ENCODE measurements at places on chromosomes 3 and 15. TPM values are rescaled to one million over a fixed set of nuclear protein-coding genes. Genes with fewer than 3 reads are reported as not detected.

GRCh38 chr15:85770096-85771041, 24.4 kb downstream of the KLHL25 start:
- no peak for DNase-seq

DNA sequence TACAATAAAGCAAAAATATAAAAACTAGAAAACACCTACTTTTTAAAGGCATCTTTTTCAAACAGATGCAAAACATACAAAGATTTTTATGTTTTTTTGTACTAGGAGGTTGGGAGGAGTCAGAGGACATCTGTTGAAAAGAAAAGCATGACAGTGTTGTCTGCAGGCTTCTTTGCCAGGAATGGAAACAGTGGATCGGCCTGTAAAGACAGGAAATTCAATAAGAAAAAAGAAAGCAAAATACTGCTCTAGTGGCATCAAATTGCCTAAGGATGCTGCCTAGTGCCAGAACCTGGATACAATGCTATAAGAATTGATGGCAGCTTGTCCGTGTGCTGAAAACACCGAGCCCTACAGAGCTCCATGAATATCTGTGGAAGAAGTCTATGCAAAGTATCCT, 69.9 kb downstream of the TBC1D5 start:
- DNase-seq: no peak

DNA sequence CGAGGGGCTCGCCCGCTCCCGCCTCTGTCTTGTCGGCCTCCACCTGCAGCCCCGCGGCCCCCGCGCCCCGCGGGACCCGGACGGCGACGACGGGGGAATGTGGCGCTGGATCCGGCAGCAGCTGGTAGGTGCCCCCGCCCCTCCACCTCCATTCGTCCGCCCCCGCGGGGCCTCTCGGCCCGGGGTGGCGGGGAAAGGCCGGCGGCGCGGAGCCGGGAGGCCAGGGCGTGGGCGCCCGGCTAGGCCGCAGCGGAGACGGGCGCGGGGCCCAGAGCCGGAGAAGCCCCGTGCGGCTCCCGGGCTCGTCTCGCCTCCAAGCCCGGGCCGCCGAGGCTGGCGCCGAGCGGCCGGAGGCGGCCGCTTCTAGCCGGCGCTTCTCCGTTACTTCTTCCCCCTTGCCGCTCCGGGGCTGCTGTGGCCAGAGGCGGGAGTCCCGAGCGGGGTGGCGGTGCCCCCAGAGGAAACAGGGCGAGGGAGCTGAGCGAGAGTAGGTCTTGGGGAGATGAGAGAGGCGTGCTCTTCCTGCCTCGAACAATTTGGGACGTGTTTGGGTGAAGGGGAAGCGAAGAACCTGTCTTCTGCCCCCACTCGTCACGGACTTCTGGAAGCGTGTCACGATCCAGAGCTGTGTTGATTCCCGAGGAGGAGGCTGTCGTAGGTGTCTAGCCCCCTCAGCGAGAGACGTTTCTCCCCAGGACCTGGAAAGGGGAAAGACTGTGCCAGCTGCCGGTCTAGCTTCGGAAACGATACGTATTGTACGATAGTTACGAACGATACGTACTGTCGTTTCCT, 555 bp downstream of the ATP11B start:
- peak; percentile 74 for DNase-seq

GRCh38 chr15:39628144-39628508, 47.2 kb downstream of the THBS1 start:
- DNase-seq: no peak

DNA sequence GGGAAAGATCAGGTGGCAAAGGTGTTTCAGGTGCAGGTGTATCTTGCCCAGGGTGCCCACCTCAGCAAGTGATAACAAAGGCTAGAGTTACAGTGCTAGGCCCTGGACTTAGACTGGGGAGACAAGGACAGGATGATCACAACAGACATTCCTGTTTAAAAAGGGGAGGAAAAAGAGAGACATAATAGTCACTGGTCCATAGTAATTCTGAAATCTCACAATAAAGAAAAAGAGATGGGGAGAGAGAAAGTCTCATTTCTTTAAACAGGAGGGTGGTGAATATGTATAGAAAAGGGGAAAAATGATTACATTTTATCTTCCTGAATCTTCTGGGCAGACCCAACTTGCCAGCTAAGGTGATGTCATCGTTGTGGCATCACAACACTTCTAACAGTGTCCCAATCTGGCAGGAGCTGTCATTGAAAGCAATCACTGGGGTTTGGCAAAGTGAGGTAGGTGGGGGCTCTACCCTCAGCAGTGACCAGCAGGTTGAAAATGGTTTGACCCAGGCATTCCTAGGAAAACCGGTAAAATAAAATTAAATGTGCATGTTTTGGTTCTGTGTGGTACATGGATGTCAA, 99.5 kb downstream of the ZNF621 start:
- DNase-seq: peak; percentile 67

DNA sequence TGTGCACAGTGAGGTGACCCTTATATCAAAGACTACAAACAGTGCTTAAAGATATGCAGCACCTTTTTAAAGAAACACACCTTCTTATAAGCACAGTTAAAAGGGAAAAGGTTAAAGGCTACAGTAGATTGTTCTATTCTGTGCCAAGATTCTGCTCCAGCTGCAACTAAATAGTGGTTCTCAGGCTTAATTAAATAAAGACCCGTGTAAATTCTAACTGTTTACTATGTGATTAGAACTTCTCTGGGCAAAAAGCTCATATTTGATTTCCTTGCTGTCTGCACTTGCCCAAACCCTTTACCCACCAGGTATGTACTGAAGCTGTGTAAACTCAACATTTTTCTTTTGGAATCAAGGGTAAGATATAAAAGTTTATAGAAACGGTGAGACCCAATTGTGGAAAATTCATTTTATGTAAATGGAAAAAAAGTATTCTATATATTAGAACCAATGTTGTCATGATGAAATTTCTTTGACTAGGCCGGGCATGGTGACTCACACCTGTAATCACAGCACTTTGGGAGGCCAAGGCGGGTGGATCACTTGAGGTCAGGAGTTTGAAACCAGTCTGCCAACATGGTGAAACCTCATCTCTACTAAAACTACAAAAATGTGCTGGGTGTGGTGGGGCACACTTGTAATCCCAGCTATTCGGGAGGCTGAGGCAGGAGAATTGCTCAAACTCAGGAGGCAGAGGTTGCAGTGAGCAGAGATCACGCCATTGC, 230.6 kb downstream of the MECOM start:
- no peak for DNase-seq

DNA sequence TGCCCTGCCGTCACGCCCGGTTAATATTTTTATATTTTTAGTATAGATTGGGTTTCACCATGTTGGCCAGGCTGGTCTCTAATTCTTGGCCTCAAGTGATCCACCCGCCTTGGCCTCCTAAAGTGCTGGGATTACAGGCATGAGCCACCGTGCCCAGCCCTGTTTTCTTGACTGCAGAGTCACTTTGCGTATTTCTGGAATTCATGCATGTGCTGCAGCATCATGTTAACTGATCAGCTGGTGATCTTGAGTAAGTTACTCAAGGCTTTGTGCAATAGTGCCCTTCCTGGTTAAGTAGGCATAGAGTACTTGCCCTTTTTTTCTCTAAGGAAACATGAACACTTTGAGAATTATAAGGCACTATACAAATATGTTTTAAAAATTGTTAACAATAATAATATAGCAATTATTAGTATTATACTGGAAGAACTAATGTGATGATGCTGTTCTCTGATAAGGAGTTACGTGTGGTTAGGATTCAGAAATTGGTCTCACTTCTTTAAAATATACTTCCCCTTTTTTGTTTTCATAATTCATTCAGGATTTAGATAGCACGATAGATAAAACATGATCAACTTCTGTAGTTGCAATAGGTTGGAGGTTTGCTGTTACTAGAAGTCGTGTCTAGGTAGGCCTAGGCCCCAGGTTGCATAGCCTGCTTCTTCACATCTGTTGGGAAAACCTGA, 33.6 kb downstream of the GPR171 start:
- DNase-seq: peak; percentile 75

DNA sequence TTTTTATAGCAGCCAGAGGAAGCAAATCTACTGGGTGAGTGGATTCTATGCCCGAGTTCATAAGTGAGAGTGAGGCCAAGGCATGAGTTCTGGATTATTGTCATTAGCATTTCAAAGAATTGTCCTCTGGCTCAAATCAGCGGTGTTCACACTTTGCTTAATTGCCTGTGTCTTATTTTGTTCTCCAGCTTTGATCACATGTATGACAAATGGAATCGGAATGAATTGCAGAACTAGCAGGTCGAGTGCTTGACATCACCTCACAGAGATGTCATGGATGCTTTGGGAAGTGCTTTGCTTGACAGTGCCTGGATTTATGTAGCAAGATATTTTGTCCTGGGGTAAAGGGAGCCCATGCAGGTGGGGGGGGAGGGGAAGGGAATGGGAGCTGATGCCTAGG, 68.0 kb downstream of the SH3GL3 start:
- DNase-seq: no peak

GRCh38 chr3:183460081-183461055, 31.9 kb upstream of the MCF2L2 start:
- peak; percentile 52 for DNase-seq

The IMPG2 gene
- 0.21 TPM for polyA plus RNA-seq

The CLDN1 gene
- polyA plus RNA-seq: 0.04 TPM

DNA sequence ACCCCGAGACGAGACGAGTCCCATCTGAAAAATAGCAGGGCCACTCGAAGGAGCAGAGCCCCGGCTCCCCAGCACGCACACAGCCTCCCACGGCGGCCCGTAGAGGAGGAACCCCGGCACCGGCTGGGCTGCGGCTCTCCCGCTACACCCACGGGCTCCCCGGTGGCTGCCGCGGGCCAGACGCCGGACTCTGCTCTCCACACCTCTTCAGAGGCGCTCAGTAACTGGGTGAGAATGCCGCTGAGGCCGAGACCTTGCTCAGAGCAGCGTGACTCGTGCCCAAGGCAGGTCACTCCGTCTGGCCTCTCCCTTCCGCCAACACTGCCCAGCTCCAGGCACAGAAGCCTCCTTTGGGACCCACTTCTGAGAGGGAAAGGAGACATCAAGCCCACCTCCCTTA, 34.4 kb downstream of the TNK2 start:
- DNase-seq: no peak

The ATP13A5 gene
- not detected for polyA plus RNA-seq

DNA sequence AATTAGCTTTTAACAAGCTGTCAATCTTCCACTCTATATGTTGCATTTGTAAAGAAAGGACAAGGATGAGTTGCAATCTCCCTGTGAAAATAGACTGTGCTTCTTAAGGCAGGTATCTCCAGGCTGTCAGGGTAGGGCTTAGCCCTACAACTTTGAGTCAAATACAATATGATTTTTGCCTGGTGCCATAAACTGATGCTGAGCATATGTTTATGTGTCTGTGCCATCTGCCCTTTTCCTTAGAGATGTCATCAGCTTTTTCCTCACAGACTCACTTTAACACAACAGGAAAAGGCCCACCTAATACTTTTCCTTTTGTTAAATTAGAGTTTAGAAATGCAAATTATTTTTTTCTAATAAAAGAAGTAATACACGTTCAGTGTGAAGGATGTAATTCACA, 548.3 kb downstream of the NLGN1 start:
- DNase-seq: no peak

DNA sequence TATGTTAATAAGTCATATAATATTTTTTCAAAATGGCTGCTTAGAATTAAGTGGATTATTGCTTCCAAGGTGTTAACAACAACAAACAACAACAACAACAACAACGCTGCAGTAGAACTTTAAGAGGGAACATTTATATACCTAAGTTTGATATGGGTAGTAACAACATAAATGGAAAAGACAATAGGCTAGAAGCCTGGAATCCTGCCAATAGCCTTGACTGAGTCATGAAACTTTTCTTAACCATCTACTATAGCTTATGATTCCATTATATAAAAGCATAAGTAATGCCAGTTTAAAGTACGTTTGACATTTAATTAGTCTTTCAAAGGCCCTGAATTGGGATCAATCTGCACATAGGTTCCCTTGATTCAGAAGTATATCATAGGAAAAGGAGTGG, 31.2 kb downstream of the SATB1 start:
- DNase-seq: no peak

GRCh38 chr15:59594493-59594942, 17.1 kb upstream of the GCNT3 start:
- DNase-seq: no peak

- DNase-seq: no peak
These were observed 335.6 kb downstream of the NLGN1 start for GRCh38 chr3:173733029-173733652.

- DNase-seq: peak; percentile 54
These were observed 2.7 kb upstream of the LSMEM2 start for GRCh38 chr3:50275996-50276761.

The CSTA gene
- polyA plus RNA-seq: 1.0 TPM

- peak; percentile 47 for DNase-seq
These were observed 186.7 kb downstream of the NSUN3 start for GRCh38 chr3:94249491-94250079.

- DNase-seq: no peak
These were observed 218.1 kb downstream of the ADAMTSL3 start for GRCh38 chr15:83871808-83872559.

DNA sequence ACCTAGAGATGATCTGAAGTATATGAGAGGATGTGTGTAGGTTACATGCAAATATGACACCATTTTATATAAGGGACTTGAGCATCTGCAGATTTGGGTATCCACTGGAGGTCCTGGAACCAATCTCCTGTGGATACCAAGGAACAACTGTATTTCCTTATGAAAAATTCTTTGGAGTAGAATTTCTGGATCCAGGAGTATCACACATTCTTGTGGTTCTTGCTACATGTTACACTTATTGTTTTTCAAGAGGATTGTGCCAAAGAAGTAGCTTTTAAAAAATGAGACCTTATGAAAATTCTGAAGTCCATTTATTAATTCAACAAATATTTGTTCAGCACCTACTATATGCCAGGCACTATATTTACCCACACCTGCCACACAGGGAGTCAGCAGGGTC, 15.7 kb upstream of the TBC1D23 start:
- DNase-seq: no peak

- DNase-seq: no peak
These were observed 53.0 kb downstream of the NR1I2 start for GRCh38 chr3:119834754-119835370.

- no peak for DNase-seq
These were observed 162.4 kb upstream of the GALNT15 start for GRCh38 chr3:16012086-16012485.

DNA sequence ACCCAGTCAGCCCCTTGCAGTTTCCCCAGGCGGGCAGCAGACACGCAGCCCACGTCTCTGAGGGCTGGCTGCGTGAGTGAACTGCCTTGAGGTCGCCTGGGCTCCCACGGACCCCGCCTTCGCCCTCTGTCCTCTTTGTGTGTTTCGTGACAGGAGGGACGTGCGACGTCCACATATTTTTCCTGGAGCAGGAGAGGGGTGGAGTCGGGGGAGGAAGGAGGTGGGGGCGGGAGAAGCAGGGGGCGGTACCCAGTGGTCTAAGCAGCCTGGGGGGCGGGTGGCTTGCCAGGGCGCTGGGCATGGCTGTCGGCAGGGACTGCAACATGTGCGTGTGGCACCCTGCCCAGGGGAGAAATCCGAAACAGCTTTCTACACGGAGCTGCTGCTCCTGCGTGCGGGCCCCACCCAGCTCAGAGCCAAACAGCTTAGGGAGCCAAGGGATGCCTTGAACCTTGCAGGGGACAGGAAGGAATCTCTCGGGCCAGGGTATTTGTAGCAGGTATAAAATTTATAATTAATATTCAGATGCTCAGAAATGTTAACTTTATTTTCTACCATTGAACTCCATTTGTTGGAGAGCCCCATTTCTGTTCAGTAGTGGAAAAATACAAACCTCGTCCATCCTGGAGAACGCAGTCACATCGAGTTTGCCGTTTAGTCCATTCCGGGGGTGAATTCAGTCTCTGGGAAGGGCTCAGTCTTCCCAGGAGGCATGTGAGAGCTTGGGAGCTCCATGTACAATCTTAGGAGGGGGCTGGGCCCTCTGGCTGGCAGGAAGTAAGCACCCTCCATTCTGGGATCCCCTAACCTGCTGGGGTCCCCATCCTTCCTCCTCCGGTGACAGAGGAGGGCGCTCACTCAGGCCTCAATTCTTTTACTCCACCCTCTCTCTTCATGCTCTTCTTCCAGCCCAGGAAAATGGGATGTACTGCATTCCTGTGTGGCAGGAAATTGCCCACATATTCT, 79.1 kb upstream of the MEF2A start:
- DNase-seq: no peak

Measured in B cell (primary cell).